HuH-7 (cell line): ENCODE measurements at places on chromosomes 3 and 15.

DNA sequence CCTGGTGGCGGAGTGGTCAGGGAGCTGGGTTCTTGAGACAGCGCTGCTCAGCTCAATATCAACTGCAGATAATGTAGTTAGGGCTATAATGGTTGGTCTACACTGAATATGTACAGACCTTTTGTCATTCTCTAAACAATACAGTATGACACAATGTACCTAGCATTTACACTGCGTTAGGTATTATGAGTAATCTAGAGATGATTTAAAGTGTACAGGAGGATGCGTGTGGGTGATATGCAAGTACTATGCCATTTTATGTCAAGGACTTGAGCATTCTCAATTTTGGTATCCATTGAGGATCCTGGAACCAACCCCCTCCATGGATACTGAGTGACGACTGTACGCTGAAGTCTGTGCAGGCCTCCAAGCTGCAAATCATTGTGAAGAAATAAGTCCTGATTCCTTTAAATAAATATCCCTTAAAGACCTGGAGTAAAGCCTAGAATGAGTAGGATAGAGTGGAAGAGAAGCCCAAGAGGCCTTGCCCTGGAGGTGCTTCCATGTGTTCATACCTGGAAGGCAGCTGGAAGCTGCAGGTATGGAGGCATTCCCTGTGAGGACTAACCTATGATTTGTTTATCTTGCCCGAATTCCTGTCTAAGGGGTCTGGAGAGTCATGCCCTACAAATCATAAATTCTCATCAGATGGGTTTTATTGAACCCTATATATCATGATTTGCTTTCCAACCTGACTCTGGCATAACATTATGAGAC lies 15.7 kb upstream of the RTP1 start:
- no peak for DNase-seq

GRCh38 chr3:111605018-111605417 lies 9.9 kb upstream of the ZBED2 start:
- no peak for DNase-seq

DNA sequence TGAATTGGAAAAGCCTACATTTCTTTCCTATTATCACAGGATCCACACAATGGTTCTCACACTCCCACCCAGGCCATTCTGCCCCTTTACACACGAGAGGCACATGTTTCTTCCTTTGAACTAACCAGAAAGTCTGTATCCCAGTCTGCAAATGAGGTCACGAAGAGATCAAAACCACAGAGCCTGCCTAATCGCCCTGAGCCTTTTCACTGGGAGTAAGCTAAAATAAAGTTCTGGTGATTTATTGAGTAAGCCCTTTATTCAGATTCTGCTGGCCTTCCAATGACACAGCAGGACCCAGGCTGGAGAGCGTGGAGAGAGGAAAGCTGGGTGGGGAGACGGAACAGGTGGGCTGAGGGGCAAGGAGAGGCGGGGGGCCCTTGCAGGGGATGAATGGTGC lies 78.7 kb downstream of the ATP1B3 start:
- no peak for DNase-seq

GRCh38 chr15:36495456-36495991 lies 83.9 kb upstream of the CDIN1 start:
- no peak for DNase-seq

- DNase-seq: no peak
Observed at GRCh38 chr15:69338535-69339213, 40.0 kb downstream of the PAQR5 start.

DNA sequence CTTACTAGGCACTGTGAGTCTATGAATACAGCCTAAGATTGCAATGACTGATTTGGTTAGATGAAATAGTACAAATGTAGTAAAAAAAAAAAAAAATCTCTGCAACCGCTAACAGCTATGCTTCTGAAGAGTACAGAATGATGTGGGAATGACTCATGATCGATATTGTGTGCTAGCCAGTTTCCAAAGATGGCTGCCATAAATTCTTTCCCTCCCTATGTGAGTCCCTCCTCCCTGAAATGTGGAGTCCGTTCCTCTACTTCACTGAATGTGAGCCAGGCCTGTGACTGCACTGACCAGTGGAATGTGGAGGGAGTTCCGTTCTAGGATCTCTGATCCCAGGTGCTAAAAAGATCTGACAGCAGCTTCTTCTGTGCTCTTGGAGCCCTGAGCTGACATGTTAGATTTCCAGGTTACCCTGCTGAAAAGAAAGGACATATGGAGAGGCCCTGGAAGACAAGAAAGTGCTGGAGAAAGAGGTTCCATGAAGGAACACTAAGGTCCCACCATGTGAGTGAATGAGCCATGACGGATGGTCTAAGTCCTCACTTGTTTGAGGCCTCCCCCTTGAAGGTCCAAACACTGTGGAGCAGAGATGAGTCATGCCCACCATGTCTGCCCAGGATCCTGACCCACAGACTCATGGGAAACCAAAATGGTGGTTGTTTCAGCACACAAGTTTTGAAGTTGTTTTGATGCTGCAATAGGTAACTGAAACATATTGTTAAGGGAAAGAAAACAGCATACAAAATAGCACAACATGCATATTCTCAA lies 46.3 kb downstream of the DGKG start:
- no peak for DNase-seq

DNA sequence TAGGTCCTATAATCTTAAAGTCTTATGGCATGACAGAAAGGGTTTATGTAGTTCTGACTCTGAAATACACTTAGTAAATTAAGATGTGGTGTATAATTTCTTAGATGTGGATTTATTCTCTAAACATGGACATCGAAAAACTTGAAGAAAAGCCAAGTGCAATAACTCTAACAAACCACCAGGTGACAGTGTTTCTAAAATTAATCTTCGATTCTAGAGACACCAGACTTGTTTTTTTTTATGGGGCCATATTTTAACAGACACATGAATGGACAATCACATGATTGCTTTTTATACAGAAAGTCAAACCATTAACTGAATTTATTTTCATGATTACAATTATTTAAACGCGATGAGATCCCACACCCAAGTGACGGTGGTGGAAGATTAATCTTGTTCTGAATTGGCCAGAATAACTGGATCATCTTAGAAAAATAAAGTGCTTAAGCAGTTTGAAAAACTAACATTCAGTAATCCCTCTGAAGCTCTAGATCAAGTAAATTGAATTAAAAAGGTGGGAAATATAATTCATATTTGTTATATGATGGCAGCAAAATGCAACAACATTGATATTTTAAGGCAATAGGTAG lies 305.1 kb downstream of the LSAMP start:
- DNase-seq: no peak

DNA sequence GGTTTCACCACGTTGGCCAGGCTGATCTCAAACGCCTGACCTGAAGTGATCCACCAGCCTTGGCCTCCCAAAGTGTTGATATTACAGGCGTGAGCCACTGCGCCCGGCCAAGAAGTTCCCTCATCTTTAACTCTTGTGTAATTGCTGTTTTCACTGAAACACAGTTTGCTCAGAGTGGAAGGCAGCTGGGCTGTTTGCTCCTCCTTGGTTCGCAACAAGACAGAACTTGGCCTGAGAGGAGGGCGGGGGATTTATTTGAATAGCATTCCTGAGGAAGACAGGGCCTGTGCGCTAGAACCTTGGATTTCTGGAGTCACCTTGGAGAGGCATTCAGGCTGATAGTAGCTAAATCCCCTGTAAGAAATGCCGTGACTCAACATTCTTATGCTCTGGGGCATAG lies 226.7 kb upstream of the MCTP2 start:
- no peak for DNase-seq

DNA sequence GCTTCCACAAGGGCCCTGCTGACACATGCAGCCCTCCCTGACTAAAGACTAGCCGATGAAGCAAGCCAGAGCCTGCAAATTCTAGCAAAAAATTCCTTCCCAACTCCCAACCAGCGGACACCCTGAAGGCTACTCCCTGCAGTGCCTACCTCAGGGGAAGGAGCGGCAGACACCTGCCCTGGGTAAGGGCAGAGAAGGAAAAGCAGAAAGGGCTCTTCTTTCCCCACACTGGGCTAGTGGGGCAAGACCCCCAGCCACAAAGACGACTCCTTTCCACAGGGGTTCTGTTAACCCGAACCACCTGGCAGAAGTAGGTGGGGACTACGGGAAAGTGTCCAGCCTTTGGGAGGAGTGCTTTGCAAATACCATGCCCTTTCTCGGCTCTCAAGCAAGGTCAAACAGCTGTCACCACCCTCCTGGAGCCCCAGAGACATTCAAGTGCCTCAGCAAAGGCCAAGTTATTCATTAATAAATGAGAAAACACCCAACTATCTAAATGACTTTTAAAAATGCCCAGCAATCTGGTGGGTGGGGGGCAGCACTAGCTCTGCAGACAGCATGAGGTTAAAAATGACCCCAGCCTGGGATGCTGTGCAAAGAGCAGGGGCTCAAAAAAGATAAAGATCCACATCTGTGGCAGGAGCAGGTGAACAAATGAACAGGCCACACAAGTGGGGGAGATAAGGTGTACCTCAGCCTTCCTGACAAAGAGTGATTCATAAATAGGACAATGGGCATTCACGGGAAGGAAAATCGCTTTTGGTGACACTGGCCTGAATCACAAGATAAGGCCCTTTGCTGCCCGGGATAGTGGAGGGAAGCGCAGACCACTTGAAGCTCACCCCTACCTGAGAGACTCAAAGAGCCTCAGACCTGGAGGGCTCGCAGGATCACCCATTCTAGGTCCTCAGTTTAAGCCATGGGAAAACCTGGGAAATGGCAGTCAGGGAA lies 33.0 kb downstream of the CCDC12 start:
- DNase-seq: no peak

DNA sequence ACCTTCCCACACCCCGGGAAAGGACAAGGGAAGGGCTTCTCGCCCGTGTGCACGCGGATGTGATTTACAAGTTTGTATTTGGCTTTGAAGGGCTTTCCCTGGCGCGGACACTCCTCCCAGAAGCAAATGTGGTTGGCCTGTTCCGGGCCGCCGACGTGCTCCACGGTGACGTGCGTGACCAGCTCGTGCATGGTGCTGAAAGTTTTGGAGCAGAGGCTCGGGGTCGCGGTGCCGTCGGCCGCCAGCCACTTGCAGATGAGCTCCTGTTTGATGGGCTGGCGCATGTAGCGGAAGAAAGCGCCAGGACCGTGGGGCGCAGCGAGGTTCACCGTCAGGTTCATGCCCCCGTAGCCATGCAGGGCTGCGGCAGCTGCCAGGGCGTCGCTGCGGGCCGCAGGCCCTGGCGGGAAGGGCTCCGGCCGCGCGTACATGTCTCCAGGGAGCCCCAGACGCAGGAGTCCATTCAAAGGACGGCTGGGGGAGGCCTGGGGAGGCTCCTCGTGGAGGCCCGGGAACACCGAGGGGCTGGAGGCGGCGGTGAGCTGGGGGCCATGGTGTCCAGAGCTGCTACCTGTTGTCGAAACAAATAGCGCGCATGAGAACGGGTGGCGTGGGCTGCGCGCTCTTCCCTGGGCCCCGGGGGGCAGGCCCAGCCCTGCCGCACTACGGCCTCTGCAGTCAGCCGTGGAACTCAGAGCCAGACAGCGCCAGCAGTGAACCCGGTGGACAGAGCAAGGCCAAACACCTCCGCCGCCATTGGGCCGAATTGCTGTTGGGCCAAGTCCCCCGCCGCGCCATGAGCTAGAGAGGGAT lies 10.2 kb downstream of the ZIC4 start:
- DNase-seq: no peak

- DNase-seq: no peak
Observed at GRCh38 chr3:9695345-9695744, 8.3 kb upstream of the CPNE9 start.

DNA sequence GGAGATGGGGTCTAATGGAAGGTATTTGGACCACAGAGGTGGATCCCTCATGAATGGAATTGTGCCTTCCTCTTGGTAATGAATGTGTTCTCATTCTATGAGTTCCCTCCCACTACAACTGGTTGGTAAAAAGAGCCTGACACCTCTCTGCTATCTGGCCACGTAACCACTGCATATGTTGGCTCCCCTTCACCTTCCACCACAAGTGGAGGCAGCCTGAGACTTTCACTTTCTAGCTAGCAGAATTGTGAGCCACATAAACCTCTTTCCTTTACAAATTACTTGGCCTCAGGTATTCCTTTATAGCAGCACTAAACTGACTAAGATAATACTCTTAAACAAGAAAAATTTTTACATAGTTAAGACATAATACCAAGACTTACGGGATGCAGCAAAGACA lies 155.3 kb downstream of the NR1I2 start:
- DNase-seq: no peak
